ENCODE measurements at places on chromosomes 5 and 9. TPM values are rescaled to one million over a fixed set of nuclear protein-coding genes. Genes with fewer than 3 reads are reported as not detected.

Gene MACIR
- total RNA-seq, result 4.9 TPM

Gene IL7R
- total RNA-seq, result 168 TPM

- DNase-seq, result no peak
These were observed 649.4 kb downstream of the CCDC171 start for GRCh38 chr9:16202221-16202620.

- DNase-seq, result no peak
These were observed 48.5 kb upstream of the MSX2 start for GRCh38 chr5:174675916-174676315.

DNA sequence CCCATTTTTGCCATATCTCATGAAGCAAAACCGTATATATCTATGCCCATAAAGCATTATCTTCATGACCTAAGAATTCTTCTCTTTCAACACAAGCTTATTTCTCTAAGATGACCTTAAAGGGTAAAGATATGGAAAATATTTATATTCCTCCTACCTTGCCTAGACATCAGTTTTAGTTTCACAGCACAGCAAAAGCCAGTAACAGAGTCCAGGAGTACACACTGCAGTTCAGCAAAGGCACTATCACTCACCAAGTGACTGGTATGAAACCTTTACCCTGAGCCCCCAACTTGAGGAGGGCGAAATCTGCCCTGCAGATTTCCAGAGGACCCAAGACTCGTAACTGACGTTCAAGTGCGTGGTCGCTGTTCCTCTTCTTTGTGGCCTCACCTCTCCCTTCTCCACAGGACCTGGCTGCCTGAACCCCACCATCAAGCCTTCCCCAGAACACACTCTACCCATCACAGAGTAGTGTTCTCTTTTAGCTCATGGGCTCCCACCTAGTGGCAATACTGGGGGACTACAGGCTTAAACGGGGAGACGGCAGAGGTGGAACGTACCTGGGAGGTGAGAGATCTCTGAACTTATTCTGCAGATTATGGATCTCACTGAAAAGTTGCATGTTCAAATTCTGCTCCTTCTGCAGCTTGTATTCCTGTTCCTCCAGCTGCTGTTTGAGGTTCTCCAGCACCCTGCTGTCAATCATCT is 141.0 kb downstream of the CDK5RAP2 start:
- no peak for DNase-seq

GRCh38 chr5:36177715-36178523 is 26.0 kb downstream of the SKP2 start:
- DNase-seq, result no peak

DNA sequence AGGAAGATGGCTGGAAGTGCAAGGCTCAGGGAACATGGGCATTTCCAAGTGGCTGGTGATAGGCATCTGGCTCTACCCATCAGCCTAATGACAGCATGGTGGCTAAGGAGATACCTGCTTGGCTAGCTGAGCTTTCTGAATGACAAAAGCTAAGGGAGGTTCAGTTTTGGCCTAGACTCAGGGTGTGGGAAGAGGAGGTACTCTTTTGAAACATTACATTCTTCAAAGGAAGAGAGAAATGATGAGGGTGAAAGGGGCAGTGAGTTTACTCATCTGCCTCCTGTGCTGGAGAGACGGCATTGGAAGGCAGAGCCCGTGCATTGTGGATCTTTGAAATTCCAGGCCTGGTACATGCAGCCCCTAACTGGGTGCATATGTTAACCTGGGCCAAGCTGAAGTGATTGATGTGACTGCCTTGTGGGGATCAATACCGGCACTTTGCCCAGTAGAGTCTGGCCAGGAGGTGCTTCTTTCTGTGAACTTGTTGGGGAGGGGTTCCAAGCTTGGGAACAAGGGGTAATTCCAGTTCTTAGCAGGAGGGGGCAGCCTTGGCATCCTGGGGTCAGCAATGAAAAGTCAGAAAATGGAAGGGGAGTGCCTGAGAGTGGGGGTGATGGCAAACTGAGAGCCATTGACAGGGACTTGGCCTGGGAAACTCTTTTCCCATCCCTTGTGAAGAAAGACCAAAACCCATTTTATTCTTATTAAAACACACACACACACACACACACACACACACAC is 108.6 kb downstream of the ACER2 start:
- no peak for DNase-seq

DNA sequence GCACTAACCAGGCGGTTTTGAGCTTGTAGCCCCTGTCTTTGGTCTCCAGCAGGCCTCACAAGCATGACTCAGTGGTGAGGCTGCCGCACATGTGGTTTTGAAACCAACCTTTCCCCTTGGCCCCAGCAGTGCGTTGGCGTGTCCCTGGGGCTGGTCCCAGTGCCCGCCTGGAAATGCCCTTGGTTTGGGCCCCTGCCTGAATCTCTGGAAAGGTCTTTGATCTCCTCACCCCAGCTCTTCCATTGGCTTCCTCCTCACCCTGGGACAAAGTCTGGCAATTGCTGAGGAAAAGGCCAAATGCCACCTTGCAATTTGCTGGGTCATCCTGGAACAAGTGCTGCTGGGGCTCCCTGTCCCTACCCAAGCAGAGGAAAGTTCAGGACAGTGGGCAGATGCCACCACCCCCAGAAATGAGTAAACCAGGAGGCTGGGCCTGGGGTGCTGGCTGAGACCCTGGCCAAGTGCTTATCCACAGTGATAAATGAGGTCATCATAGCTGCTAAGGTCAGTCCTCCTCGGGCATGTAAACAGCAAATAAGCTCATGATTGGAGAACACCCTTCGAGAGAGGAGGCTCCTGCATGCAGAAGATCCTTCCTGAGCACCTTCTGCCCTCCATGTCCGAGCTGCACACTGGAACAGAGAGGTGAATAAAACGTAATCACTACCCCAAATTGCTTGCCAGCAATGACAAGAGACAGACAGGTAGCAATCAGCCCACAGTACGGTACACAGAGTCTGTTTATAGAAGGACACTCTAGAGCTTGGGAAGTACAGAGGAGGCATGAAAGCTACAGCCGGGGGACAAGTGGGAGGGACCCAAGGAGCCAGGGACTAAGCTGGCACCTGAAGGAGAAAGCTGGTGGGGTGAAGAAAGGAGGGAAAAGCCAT is 98.9 kb upstream of the CPEB4 start:
- peak; percentile 61 for DNase-seq

GRCh38 chr5:173242675-173243121 is 7.7 kb upstream of the NKX2-5 start:
- no peak for DNase-seq

DNA sequence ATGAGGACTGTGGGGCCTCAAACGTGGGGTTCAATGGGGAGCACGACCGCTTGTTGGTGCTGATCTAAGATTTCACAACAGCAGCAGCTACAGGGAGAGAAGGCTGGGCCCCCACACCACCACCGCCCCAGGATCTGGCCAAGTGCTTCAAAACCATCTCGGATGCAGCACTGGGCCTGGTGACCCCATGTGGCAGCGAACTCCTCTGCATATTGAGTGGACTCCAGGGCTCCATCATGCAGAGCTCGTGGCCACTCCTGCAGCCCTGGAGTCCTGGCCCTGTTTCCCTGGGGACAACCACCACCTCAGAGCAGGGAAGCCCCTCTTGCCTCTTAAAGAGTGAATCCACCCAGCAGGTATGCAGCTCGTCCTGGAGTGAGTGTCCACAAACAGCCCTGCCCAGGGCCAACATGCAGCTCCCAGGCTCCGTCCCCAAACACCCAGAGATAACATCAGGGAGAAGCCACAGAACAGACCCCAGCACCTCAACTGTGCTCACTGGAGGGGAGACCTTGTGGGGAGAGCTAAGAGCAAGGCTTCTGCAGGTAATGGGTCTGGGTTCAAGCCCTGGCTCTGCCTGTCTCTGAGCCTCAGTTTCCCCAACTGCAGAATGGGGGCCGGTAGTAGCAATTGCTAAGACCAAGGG is 103.1 kb upstream of the SARDH start:
- no peak for DNase-seq

- DNase-seq, result no peak
These were observed 14.9 kb downstream of the ARHGEF28 start for GRCh38 chr5:73640861-73641320.
